B cell (primary cell): ENCODE measurements at places on chromosomes 16 and 17. TPM values are rescaled to one million over a fixed set of nuclear protein-coding genes. Genes with fewer than 3 reads are reported as not detected.

The SDK2 gene
- polyA plus RNA-seq = 3.2 and 6.9 TPM in 2 replicates

GRCh38 chr16:554640-555365 is 5.4 kb upstream of the PRR35 start:
- H3K27ac ChIP-seq = no peak overlapping the region
- no peak for DNase-seq
- H3K27me3 ChIP-seq = no peaks in the 10 kb centered on the region
- H3K4me3 ChIP-seq = no peak overlapping the region

- DNase-seq = no peak
- H3K4me3 ChIP-seq = no peak overlapping the region
- H3K4me1 ChIP-seq = no peaks in the 10 kb centered on the region
- H3K27me3 ChIP-seq = no peaks in the 10 kb centered on the region
Measured at GRCh38 chr16:5393070-5393469, 295.5 kb upstream of the EEF2KMT start.

GRCh38 chr16:22623351-22623781 is 112.7 kb downstream of the NPIPB5 start:
- peaks cover 3% of the 10 kb centered on the region for H3K27me3 ChIP-seq
- DNase-seq = no peak
- H3K27ac ChIP-seq = no peak overlapping the region
- no peak overlapping the region for H3K4me3 ChIP-seq

- H3K27me3 ChIP-seq = no peaks in the 10 kb centered on the region
- no peaks in the 10 kb centered on the region for H3K36me3 ChIP-seq
- peak; percentile 55 for DNase-seq
- H3K4me3 ChIP-seq = no peak overlapping the region
Measured at GRCh38 chr16:68704232-68704867, 32.7 kb upstream of the CDH1 start.

GRCh38 chr16:10601444-10602408 is 21.3 kb upstream of the EMP2 start:
- H3K4me1 ChIP-seq = peaks cover 19% of the 10 kb centered on the region
- no peak overlapping the region for H3K27ac ChIP-seq
- no peaks in the 10 kb centered on the region for H3K27me3 ChIP-seq
- H3K4me3 ChIP-seq = no peak overlapping the region
- no peak for DNase-seq

DNA sequence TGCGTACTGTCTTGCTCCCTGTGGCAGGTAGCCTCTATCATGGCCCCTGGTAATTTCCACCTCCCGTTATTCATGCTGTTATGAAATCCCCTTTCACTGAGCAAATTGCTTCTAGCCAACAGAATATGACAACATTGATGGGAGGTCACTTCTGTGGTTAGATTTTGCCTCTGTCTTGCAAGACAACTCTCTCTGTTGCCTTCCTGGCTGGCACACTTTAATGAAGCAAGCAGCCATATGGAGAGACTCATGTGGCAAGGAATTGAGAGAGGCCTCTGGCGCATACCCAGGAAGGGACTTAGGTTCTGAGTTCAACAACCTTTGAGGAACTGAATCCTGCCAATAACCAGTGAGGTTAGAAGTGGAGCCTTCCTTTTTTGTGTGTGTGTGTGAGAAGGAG is 51.8 kb upstream of the GPRC5B start:
- no peak for DNase-seq
- no peak overlapping the region for H3K27ac ChIP-seq
- H3K36me3 ChIP-seq = no peaks in the 10 kb centered on the region
- H3K4me3 ChIP-seq = no peak overlapping the region

GRCh38 chr16:22300427-22301071 is 3.3 kb downstream of the POLR3E start:
- peaks cover 35% of the 10 kb centered on the region for H3K4me1 ChIP-seq
- H3K27ac ChIP-seq = no peak overlapping the region
- peak; percentile 54 for DNase-seq
- H3K36me3 ChIP-seq = peaks cover 37% of the 10 kb centered on the region
- H3K4me3 ChIP-seq = no peak overlapping the region

DNA sequence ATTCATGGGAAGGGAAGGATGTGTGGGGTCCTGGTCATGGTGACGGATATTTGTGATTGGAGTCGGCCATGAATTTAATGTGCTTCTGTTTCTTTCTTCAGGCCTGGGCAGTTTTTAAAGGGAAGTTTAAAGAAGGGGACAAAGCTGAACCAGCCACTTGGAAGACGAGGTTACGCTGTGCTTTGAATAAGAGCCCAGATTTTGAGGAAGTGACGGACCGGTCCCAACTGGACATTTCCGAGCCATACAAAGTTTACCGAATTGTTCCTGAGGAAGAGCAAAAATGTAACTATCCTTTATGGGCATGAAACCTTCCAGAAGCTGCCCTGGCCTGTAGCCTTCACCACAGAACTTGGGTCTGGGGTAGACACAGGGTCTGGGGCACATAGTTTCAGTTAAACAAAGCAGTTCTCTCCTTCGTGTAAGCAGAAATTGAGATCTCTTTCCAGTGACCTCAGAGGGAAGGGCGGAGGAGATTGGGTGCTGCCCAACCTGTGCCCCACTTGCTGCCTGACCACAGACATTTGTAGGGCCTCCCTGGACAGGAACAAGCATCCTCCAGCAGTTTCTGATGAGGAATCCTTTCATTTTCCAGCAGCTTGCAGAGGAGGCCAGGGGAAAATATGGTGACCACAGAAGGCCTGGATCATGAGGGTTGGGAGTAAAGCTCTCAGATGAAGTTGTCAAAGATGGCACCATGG is 10.1 kb downstream of the IRF8 start:
- H3K4me1 ChIP-seq = peaks cover 100% of the 10 kb centered on the region
- peaks cover 6% of the 10 kb centered on the region for H3K36me3 ChIP-seq
- H3K27me3 ChIP-seq = no peaks in the 10 kb centered on the region
- H3K27ac ChIP-seq = peak overlapping the region; percentile 80
- DNase-seq = no peak

GRCh38 chr16:10196999-10197398 is 14.8 kb upstream of the GRIN2A start:
- no peak overlapping the region for H3K4me3 ChIP-seq
- H3K27me3 ChIP-seq = no peaks in the 10 kb centered on the region
- no peak overlapping the region for H3K27ac ChIP-seq
- no peaks in the 10 kb centered on the region for H3K36me3 ChIP-seq

The KRT32 gene
- polyA plus RNA-seq = not detected in 2 replicates

- H3K4me1 ChIP-seq = no peaks in the 10 kb centered on the region
- no peaks in the 10 kb centered on the region for H3K27me3 ChIP-seq
- DNase-seq = no peak
- peaks cover 42% of the 10 kb centered on the region for H3K36me3 ChIP-seq
Measured at GRCh38 chr17:46082257-46082656, 83.2 kb downstream of the STH start.

DNA sequence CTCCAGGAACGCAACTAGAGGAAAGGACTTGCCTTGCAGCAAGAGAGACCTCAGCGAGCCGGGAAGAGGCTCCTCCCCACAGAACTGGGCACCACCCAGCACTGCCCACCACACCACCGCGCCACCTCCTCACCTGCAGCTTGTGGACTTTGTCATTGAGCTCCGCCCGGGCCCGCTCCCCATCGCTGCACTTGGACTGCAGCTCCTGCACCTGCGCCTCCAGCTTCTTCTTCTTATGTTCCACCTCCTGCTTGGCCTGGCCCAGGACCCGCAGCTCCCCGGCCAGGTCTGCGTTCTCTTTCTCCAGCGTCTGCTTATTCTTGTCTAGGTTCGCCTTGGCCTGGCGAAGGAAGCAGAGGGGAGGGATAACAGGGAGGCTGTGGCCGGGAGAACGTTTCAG is 76.7 kb downstream of the NDE1 start:
- no peaks in the 10 kb centered on the region for H3K4me1 ChIP-seq
- H3K27me3 ChIP-seq = no peaks in the 10 kb centered on the region
- no peak overlapping the region for H3K27ac ChIP-seq
- H3K36me3 ChIP-seq = peaks cover 35% of the 10 kb centered on the region
- H3K4me3 ChIP-seq = no peak overlapping the region
- no peak for DNase-seq

The PKMYT1 gene
- 1.4 and 2.6 TPM in 2 replicates for polyA plus RNA-seq

The FZD2 gene
- polyA plus RNA-seq = 1.1 and 1.6 TPM in 2 replicates
